HEK293T (cell line): ENCODE measurements at places on chromosomes 16 and 17.

GRCh38 chr16:79542237-79542774 lies 58.2 kb downstream of the MAF start:
- no peak for DNase-seq

DNA sequence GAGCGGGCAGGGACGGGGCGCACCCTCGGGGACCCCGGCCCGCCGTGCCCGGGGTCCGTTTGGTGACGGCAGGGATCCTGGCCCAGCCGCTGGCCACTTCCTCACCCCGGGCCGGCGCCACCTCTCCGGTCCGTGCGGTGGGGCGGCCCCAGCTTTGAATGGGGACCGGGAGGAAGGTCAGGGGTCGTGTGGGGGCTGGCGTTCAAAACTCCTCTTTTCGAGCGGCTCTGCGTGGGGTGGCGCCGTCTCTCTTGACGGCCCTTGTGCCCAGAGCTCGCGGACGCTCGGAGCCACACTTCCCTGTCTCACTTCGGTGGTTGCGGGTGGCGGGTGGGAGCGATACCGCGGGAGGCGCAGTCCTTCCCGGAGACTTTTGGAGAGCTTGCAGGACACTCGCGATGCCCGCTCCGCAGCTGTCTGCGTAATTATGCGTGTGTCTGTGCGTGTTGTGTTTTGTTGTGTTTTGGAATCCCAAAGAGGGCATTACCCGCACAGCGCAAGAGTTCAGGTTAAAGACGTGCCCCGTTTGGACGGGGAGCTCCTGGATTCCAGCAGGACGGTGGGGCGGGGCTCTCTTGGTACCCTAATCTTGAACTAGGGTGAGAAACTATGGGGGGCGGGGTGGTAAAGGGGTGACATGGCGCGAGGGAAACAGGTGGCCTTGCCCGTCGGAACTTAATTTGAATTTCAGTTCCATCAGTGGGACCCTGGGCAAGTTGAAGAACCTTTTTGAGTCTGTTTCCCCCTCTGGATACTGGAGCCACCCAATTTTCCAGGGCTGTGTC lies 637 bp downstream of the PLCG2 start:
- no peak for DNase-seq

GRCh38 chr16:78794581-78795250 lies 695.3 kb downstream of the WWOX start:
- DNase-seq: no peak

GRCh38 chr17:67165201-67165600 lies 79.8 kb downstream of the HELZ start:
- DNase-seq: no peak

GRCh38 chr16:24544640-24545039 lies 5.3 kb downstream of the RBBP6 start:
- no peak for DNase-seq

DNA sequence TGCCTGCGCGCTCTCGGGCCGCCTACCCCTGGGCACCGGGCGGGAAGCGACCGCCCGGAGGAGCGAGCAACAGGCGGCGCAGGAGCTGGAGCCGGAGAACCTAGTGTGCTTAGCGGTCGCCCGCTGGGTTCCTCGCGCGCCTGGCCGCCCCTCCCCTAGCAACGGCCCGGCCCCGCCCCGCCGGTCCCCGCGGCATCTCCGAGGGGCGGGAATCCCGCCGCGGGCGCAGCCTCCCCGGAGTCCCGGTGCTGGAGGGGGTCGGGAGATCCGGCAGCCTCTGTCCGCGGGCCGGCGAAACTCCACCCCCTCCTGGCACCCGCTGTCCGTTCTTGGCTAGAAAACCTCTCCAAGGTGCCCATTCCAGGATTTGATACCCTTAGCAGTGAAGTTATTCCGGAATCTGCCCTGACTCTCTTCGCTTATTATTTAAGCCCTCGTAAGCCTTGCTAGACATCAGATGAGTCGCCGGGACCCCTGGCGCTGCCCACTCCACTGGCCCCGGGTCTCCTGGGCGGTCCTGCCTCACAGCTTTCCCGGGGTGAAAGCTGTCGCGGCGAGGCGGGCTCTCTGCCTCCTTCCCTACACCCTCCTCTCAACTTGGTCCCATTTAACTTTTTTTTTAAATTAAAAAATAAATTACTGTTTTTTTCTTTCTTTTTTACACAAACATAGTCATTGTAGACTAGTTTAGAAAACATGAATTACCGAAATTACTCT lies at the start of gene RPRML:
RPRML (minus strand) TSS at position 107 of the 717 bp plus-strand sequence. CDS start 246 bp downstream, outside the sequence.
- DNase-seq: peak; percentile 70

DNA sequence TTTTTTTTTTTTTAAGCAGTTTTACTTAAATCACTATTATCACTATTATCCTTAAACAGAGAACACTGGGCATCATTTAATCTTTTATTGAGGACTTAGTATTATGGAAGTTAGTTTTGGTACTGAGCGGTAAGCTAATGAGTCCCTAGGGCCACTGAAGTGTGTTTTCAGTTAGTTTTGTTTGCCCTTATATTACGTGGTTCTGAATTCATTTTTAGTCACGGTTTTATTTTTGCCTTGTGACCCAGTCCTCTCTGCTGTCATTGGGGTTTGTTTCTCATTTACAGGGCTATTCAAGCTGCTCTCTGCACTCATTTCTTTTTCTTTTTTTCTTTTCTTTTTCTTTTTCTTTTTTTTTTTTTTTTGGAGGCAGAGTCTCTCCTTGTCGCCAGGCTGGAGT lies 17.3 kb downstream of the RABEP1 start:
- no peak for DNase-seq

GRCh38 chr16:57802341-57803133 lies at the start of gene KIFC3:
TSS of gene KIFC3 (minus strand) at chr16:57802491. CDS start at chr16:57798243, 4,248 bp downstream.
- peak; percentile 70 for DNase-seq

- DNase-seq: no peak
These were observed 8.3 kb downstream of the FLCN start for GRCh38 chr17:17228521-17229279.

DNA sequence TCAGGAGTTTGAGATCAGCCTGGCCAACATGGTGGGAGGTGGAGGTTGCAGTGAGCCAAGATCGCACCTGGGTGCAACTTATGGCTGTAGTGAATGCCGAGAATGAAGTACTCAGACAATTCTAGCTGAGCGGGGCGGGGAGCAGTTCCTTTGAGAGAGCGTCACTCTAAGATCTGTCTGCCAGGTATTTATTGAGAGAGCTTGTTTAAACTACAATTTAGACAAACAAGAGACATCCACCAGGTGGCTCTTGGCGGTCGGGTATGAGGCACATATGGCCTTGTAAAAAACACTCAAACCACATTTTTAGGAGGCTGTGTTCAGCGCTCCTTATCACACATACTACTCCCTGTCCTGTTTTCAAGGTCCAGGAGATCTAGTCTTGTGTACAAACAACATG lies 40.6 kb upstream of the CDH1 start:
- no peak for DNase-seq

GRCh38 chr17:11557727-11558452 lies 40.4 kb upstream of the DNAH9 start:
- no peak for DNase-seq

DNA sequence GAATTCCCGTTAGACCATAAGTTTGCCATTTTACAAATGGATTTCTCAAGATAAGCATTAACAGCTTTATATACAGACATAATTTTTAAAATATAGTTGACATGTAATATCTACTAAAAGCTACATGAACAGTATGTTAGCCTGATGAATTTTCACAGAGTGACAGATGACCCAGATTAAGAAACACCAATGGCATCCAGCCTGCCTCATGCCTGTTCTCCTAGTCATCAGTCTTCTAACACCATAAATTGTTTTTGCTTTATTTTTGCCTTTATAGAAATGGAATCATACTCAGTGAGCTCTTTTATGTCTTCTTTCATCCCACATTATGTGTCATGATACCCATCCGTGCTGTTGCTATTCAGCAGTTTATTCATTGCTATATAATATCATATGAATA lies 80.0 kb downstream of the ATF7IP2 start:
- no peak for DNase-seq

- DNase-seq: no peak
These were observed 120.7 kb downstream of the TRIM37 start for GRCh38 chr17:58985971-58986370.

GRCh38 chr17:78990349-78991016 lies 10.8 kb upstream of the LGALS3BP start:
- DNase-seq: no peak

DNA sequence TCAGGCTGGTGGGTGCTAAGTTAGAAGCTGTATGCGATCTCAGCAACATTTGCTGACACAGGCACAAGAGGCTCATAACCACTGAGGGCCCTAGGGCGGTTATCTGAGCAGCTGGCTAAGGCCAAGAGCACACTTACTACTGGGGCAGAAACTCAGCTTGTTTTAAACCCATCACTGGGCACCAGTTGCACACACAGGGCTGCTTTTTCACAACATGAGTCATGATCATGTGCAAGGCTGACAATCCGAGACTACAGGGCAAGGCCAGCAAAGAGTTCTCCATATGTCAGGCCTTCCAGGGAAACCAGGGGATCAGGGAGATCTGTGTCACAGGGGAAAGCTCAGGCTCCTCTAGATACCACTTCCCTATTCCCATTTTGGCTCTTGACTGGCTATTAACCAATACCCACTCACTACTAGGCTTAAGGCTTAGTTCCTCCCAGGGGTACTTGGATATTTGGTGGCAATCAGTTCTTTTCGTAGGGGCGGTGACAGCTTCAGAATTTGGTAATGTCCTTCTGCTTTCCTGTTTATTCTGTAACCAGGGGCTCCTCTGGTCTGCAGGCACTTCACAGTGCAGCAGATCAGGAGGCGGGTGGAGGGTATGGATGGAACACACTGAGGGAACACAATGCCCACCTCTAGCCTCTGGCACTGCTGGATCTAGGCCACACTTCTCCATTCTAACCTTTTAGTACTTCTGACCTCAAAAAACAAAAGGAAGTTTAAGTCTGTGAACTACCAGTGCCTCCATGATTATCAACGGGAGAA lies 44.9 kb upstream of the ERN1 start:
- DNase-seq: no peak

DNA sequence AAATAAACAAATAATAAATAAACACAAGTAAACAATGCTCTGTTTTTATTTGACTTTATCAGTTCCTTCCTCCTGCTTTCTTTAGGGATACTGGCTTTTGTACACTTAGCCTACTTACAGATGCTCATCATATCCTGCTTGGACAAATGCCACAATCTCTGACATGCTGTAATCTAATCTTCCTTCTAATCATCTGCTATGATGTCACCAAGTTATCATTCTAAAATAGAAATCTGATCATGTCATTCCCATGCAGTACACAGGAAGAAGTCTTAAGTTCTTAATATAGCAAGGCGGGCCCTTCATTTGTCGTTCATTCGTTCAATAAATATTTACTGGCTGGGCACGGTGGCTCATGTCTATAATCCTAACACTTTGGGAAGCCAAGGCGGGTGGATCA lies 9.1 kb upstream of the UBB start:
- DNase-seq: no peak

- DNase-seq: peak; percentile 86
These were observed at the start of gene SOCS7 for GRCh38 chr17:38351412-38352222. TSS of gene SOCS7 (plus strand) at chr17:38351844. CDS start at chr17:38352053, 209 bp downstream.

DNA sequence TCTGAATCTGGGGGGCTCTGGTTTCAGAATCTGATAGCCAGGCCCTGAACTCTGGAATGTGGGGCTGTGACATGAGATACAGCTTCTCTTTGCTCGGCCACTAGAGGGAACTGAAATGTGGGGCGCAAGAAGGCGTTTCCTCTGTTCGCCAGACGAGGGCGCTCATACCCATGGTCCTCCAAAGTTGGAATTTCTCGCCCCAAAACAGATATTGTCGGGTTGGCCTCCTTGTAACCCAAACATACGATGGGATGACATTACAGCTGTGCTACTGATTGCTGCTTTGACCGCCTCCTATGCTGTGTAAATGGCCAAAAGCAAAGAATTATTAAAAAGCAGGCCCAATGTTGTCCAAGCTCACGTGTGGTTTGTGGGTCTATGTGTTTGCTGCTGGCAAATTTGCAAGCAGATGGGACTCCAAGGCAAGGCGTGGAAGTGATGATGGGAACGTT lies 13.1 kb upstream of the MSI2 start:
- peak; percentile 86 for DNase-seq

- DNase-seq: no peak
These were observed 27.1 kb downstream of the NXPH3 start for GRCh38 chr17:49602783-49603182.

GRCh38 chr17:35775039-35775438 lies 14.4 kb downstream of the C17orf50 start:
- no peak for DNase-seq

- DNase-seq: no peak
These were observed 15.7 kb upstream of the DHX8 start for GRCh38 chr17:43467981-43468581.

DNA sequence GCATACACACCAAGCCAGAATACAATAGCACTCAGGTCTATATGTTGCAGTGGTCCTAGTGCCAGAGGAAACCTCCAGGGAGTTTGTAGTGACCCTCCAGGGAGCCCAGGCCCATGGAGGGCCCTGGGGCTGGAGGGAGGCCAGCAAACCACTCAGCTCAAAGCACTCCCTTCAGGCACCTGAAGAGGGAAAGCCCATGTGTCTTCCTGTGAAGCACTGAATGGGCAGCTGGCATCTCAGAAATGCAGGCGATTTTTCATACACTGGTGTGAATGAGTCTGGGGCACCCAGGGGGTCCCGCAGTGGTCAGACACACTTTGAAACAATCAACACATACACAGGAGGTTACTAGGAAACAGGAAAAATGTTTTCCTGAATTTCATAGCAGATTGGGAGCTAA lies 12.8 kb downstream of the TBC1D26 start:
- DNase-seq: no peak

DNA sequence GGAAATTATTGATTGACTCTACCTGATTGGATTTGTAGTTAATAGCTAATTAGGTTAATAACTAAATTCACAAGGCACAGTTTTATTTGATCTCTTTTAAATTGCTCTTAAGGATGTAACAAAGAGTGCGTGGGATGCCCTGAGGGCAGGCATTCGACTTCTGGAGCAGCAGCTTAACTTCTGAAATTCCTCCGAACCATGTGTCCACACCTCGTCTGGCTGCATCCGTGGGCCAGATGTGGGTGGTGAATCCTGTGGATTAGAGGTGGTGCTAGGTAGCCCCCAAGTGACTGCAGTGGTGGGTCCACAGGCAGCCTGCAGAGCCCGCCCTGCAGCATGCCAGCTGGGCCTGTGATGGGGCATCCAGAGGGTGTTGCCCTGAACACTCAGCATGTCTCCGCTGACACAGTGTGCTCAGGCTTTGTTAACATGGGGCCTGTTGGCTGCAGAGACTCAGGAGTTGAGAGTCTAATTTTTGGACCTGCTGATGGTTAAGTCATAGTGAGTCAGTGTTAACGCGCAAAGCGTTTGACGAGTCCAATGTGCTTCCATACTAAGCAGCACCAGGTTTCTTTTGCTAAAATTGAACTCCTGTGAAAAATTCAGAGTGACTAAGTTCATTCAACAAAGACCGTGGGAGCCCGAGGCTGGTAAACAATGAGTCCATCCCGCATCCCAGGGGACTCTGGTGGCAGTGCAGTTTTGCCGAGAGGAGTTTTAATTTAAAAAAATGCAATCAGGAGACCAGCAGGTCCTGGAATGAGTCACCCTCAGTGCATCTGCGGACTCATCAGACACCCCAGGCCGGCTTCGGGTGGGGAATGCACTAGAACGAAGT lies 3.8 kb upstream of the NPB start:
- no peak for DNase-seq
